ENCODE measurements at places on chromosomes 7 and 10.

DNA sequence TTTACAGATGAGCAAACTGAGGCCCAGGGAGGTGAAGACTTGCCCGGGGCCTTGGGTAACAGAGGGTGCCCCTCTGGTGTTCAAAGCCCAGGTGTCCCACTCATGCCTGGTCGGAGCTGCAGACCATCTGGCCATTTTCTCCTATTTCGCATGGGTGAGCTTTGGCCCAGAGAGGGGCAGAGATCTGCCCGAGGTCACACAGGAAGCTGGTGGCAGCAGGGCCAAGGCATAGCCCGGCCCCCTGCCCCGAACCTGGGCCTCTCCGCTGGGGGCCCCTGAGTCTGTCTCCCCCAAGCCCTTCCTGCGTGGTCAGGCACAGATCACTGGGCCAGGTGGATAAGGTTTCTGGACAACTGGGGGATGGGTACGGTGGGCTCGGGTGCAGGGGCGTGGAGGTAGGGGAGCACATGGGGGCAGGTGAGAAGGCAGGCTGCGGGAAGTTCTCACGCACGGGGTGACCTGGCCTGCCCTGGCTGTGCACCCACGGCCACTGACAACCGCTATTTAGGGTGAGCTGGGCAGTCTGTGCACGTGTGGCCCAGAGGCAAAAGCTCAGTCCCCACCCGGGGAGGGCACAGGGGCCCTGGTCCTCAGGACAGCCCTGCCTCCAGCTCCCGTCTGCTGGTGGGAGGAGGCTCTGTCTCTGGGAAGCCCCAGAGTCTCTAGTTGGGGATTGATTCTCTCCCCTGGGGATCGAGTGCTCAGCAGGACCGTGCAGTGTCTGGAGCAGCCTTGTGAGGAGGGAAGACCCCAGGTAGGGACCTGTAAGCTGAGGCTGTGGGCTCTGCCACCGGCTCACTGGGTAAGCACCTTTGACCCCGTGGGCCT is 68.6 kb downstream of the UNCX start:
- DNase-seq, result no peak

GRCh38 chr10:65375528-65375927 is 1550.3 kb upstream of the LRRTM3 start:
- no peak for DNase-seq

- no peak for DNase-seq
Measured at GRCh38 chr7:42886893-42887505, 24.9 kb downstream of the C7orf25 start.

DNA sequence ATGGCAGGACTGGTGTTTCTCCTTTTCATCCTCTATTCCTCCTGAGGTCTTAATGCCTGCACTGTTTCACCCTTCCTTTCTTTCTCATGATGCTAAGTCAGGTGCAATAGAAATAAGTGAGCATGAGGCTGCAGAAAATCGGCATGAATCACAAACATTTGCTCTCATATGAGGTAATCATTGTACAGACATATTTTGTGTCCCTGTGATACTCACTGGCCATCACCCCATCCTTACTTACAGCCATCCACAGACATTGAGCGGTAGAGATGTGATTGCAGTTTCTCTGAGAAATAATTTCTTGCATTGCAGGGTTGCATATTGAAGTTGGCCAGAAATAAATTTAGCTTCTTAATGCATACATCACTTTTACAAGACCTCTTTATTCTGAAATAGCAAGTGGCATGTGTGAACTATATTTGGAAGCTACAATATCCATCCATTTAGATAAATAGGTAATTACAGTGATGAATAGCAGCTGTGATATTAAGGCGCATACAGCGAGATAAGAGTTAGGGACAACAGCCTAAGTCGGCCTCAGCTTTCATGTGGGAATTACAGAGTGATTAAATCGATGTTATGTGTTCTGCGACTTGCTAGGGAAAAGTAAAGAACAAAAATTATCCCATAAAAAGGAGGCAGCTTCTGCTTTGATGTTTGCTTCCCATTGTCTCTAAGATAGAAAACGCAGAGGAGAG is 612.6 kb downstream of the SORCS3 start:
- no peak for DNase-seq

DNA sequence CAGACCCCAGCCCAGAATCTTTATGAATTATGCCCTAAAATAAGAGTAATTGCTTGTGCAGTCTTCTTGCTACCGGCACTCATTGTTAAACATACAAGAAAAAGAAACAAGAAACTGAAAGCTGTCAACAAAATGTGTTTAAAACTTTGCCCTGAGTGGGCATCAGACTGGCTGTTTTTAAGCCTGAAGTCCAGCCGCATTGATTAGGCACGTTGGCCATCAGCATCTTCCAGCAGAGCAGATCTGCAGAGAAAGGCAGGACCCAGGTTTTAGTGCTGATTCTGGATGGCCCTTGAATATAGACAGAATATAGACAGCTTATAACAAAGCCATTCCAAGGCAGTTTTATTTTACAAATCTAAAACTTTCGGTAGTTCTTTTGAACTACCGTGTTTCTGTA is 102.8 kb downstream of the POLL start:
- DNase-seq, result no peak

GRCh38 chr10:109902992-109903947 is 20.0 kb downstream of the XPNPEP1 start:
- no peak for DNase-seq

GRCh38 chr7:125823538-125823937 is 893.9 kb upstream of the POT1 start:
- DNase-seq, result no peak

GRCh38 chr7:80184693-80185092 is 50.1 kb downstream of the GNAI1 start:
- no peak for DNase-seq
